ENCODE measurements at places on chromosomes 13 and 19. TPM values are rescaled to one million over a fixed set of nuclear protein-coding genes. Genes with fewer than 3 reads are reported as not detected.

TYROBP gene
- total RNA-seq: not detected

- H3K27me3 ChIP-seq: no peaks in the 10 kb centered on the region
- H3K27ac ChIP-seq: peak overlapping the region; percentile 82
- H3K36me3 ChIP-seq: peaks cover 15% of the 10 kb centered on the region
- DNase-seq: peak; percentile 75
Measured at GRCh38 chr19:2332341-2333026, 4.0 kb downstream of the SPPL2B start.

DNA sequence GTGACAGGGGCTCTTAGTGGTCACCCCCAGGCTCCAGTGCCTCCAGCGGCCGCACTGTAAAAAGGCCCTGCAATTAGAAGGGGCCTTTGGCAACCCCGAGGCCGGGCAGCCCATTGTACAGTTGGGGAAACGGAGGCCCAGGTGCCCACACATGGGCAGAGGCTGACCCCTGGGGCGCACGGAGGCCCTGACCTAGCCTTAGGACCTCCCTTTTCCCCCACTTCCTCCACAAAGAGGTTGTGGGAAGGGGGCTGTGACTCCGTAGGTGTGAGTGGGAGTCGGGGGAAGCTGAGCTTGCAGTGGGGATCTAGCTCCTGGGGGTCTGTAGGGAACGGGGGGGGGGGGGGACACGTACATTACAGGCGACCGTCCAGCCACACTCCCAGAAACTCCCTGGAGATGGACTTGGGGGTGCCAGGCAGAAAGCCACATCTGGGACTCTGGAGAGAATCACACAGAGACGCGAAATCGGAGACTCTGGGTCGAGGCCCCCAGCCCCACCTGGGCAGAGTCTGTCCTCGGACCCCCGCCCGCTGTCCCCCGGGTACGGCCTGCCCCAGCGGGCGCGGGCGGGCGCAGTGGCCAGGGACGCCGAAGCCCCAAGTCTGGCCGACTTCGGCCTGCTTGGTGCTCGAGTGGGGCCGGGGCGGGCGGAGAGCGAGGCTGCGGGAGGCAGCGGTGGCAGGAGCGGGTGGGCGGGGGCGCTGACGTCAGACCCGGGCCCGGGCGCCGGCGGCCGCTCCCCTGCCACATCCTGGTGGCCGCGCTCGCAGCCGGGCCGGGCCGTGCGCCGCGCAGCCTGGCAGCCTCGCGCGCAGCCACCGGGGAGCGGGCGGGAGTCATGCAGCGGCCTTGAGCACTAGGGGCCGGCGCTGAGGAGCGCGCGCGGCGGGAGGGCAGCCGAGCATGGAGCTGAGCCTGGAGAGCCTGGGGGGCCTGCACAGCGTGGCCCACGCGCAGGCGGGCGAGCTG lies at the start of gene ONECUT3:
Gene ONECUT3 (plus strand): TSS at position 750 of the 972 bp plus-strand sequence. CDS start 157 bp downstream, at position 907.
- peaks cover 17% of the 10 kb centered on the region for H3K4me1 ChIP-seq
- H3K27ac ChIP-seq: no peak within 1 kb of the TSS
- H3K4me3 ChIP-seq: no peak within 1 kb of the TSS
- peaks cover 47% of the 10 kb centered on the region for H3K27me3 ChIP-seq

KCNN1 gene
- total RNA-seq: 0.21 TPM

DNA sequence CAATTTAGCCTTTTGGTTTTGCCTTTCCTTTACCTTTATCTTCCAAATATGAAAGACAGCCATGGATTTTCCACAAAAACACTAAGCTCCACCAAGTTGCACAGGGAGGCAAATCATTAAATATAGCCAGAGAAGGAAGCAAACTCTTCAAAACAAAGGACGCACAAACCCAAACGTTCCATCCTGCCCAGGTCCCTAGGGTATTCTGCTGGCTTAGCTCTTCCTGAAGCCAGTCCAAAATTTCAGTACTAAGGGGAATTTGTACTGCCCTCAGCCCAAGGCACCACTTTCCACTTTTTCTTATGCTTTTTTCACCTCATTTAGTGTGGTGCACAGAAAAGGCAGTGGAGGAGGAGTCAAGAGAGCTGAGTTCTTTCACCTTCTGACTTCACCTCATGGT lies 169.9 kb downstream of the FLT1 start:
- no peak overlapping the region for H3K27ac ChIP-seq
- no peaks in the 10 kb centered on the region for H3K4me1 ChIP-seq
- H3K4me3 ChIP-seq: no peak overlapping the region
- H3K27me3 ChIP-seq: no peaks in the 10 kb centered on the region
- no peak for DNase-seq

CEACAM3 gene
- not detected for total RNA-seq

TNNI3 gene
- not detected for total RNA-seq

GRCh38 chr13:67827992-67828391 lies 597.9 kb upstream of the PCDH9 start:
- H3K4me1 ChIP-seq: no peaks in the 10 kb centered on the region
- H3K4me3 ChIP-seq: no peak overlapping the region
- H3K36me3 ChIP-seq: no peaks in the 10 kb centered on the region
- no peak for DNase-seq
- no peaks in the 10 kb centered on the region for H3K27me3 ChIP-seq
- no peak overlapping the region for H3K27ac ChIP-seq

SSC5D gene
- 0.25 TPM for total RNA-seq

- H3K36me3 ChIP-seq: peaks cover 18% of the 10 kb centered on the region
- peak overlapping the region; percentile 87 for H3K4me3 ChIP-seq
- H3K27me3 ChIP-seq: no peaks in the 10 kb centered on the region
Measured at GRCh38 chr19:18282021-18282787, 782 bp upstream of the JUND start.

Measured in activated naive CD4-positive, alpha-beta T cell treated with anti-CD3 and anti-CD28 coated beads for 36 hours (primary cell).